Activated naive CD8-positive, alpha-beta T cell treated with anti-CD3 and anti-CD28 coated beads, Interleukin-2, amount 50 U/mL, for 16 hours (primary cell): ENCODE measurements at places on chromosomes 6 and 20.

DNA sequence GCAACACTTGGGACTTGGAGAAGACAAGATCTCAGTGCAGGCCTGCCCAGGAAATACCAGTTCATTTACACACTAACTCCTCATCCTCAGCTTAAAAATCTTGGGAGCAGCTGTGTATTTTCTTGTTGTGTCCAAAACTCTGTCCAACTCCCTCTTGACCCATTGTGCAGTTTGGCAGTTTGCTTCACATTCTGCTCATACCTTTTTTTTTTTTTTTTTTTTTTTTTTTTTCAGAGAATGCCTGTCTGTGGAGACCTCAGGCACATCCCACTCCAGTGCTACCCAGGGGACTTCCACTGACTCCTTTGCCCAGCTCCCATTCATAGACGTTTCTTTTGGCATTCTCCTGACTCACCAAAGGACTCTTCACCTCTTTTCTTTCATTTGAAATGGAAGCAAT, 265.8 kb upstream of the TCF21 start:
- no peak for DNase-seq

GRCh38 chr20:51275826-51276225, 252.9 kb upstream of the KCNG1 start:
- DNase-seq, result no peak

GRCh38 chr6:20366082-20366830, 35.4 kb upstream of the E2F3 start:
- no peak for DNase-seq

DNA sequence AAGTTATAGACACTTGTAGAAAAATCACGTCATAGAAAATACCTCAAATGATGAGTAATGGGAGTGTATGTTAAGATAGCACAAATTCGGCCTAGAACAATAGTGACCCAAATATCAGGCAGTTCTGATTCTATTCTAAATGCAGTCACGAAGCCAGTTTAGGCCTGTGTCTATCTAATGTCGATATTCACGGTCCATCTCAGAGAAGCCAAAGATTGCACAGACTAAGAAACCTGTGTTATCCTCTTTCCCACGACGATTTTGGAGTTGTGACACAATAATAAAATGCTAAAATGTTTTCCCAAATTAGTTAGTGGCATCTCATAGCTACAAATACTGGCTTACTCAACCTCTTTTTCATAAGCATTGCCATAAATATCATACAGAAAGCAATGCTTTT, 4.0 kb downstream of the HIVEP2 start:
- DNase-seq, result no peak

DNA sequence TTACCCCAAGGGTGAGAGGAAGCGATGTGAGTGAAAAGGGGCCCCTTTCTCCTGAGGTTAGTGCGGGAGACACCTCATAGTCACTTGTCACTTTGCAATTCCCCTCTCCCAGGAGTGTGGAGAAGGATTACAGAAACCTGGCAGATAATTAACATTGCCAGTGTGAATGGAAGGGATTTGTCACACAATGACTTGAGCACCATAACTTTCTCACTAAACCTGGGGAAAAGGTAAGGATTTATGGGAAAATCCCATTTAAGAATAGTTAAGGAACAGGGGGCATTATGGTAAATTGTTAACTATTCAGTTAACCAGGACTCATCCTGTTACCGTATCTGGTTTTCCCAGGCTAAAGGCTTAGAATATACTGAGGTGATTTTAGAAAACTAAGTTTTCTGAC, 219.5 kb upstream of the JAG1 start:
- no peak for DNase-seq

DNA sequence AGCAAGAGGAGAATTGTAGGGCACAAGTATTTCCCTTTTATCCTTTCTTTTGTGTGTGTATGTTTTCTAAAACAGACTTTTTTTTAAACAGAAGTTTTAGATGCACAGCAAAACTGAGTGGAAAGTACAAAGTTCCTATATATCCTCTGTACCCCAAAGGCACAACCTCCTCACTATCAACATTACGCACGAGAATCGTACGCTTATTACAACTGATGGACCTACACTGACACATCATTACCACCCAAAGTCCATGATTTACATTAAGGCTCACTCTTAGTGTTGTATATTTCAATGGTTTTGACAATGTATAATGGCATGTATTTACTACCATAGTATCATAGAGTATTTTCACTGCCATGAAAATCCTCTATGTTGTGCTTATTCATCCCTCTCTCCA, 32.6 kb downstream of the MAN1A1 start:
- no peak for DNase-seq

GRCh38 chr20:44287272-44288097, 23.5 kb downstream of the FITM2 start:
- no peak for DNase-seq

DNA sequence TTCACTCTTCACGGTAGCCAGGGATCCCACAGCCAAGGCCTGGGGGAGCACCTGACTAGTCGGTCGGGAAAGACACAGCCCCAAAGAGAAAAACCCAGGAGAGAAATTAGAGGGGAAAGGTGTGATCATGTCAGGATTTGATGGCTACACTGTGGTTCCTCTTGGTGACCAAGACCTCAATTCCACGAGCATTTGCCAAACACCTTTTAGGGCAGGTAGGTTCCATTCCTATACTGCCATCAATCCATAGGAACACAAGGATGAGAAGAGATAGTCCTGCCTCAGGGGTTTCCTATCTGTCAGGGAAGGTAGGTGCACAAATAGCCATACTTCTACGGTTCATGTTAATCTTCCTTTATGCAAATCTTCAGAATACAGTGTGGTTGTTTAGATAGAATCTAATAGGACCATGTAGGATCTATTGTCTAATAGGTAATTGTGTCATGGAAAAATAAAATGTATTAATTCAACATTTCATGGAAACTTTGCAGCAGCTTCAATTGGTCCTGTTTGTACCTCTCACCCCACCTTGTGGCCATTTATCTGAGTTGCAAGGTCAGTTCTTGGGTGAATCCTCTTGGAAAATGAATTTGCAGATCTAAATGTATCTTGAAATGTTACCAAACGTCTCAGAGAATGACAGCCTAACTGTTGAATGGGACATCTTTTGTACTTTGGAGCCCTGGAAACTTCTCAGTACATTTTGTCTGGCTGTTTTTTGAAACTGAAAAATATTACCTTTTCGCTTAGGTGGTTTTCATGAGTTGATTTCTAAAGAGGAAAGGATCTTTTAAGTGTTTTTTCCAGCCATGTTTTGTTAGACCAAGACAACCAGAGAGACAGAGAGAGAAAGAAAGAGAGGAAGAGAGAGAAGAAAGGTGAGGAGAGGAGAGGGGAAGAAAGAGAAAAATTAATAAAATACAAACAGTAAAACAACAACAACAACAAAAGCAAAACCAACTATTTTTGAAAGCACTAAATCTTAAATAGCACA, 33.7 kb upstream of the IYD start:
- no peak for DNase-seq

GRCh38 chr6:96505363-96505762, 16.2 kb upstream of the UFL1 start:
- no peak for DNase-seq

DNA sequence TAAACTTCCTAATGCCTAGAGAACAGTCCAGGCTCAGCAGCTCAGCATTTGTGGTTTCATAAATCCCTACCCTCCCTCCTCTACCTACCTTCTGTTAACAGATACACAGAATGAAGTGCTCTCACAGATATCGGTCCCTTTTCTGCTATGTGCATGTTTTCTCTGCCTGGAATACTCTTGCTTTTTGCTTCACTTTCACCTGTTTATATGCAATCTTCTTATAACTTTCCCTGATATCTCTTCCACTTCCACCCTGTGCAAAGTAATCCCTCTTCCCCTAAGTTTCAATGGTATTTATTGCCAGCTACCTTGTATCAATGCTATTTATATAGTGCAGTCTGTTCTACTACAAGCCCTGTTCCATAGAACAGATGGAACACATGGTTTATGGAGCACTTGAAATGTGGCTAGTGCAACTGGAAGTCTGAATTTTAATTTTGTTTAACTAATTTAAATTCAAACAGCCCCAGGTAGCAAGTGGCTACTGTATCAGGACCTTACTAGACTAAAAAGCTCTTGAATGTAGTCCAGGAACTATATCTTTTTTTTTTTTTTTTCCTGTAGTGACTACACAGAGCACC, 3.1 kb upstream of the TAB2 start:
- DNase-seq, result no peak

DNA sequence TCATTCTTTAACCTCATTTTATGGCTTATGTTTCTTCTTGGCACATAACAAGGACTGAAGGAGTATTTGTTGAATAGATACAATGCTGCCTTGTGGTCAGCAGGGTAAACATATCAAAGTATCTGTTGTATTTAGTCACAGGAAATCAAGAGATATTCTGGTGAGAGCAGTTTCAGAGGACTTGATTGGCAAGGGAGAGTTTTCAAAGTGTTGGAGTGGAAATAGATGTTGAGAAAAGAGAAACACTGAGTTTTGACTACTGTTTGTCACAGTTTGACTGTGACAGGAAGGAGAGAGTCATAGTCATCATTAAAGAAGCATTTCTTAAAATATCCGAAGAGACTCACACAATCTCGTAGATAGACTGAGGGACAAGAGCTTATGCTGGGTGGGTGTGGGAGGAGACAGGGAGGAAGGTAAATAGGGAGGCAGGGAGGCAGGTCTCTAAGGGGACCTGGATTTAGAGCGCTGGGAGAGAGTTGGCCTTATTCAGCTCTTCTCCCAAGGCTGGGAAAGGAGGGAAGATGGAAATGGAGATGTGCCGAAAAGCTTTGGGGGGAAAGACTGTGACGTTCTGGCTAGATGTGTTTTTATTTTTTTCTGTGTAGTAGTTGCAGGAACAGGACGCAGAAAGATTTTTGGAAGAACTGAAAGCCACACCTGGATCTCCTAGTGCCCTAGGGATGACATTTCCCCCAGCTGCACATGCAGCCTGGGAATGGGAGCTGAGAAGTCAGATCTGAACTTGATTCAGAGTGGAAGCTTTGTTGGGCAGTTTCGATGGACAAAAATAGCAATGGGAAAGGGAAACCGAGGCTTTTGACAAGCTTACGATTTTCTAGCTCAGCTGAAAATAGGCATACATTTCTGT, 65.0 kb upstream of the IFNGR1 start:
- DNase-seq, result no peak

DNA sequence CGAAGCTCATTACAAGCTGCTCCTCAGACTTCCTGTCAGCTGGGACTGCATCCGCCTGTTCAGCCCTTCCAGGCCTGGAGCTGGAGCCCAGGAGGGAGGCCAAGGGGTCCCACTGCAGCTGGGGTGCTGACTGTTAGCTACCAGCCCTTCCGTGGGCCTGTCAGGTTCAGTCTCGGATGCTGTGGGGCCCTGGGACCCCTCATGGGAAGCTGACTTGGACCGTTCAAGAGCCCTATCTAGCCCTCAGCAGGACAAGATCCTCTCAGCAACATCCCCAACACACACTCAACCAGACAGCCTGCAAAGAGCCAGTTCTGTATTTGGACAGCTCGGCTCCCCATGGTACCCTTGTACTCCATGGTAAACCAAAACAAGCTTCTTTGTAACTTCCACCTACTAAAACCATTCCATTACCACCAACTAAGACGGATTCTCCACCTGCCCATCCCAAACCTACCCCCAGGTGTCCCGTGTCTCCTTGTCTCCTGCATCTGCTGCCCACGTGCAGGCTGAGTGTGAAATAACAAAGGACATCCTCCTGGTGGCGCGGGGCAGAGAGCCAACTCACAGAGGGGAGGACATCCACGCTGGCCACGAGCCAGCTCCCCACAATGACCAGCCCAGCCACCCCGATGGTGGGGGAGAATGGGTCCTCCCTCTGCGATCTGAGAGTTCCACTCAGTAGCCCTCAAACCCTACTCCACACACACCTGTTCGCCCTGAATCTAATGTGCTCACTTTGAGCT, 111.2 kb downstream of the TAF4 start:
- DNase-seq, result no peak

DNA sequence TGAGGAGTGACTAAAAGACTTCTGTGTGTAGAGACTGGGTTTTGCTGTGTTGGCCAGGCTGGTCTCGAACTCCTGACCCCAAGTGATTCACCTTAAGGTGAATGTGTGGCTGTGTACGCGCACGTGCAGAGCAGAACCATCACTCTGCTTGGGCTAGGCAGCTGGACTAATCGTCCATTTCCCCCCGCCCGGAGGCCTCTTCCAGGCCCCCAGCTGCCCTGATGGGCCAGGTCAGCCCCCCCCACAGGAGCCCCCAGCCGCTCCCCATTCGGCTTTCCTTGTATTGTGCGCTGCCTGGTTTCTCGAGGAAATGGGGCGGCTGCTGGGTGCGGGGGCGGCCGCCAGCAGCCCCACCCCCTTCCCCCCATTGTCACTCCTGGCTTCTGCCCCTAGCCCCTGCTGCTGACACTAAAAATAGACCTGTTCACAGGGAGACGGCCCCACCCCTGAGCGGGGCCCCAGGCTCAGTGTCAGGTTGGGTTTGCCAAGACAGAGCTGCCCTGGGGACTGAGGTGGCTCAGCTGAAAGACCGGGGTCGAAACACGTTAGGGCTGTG, 24.6 kb upstream of the CSNK2A1 start:
- no peak for DNase-seq

DNA sequence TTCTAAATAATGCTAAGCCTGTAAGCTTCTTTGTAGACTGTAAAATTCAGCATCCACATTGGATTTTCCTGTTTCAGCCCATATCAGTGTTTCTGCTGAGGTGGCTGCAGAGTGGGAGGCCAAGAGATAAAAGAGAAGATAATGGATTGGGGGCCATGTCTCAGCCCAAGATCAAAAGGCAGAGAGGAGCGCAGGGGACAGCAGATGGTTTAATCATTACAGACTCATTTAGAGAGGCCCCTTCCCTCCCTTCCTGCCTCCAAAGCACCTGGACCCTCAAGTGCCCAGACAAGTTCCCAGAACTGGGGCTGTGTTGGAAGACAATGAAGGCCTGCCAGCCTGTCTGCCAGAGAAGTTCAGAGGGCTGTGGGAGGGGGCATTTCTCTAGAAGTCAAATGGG, 20.4 kb upstream of the CTNNBL1 start:
- DNase-seq, result no peak

DNA sequence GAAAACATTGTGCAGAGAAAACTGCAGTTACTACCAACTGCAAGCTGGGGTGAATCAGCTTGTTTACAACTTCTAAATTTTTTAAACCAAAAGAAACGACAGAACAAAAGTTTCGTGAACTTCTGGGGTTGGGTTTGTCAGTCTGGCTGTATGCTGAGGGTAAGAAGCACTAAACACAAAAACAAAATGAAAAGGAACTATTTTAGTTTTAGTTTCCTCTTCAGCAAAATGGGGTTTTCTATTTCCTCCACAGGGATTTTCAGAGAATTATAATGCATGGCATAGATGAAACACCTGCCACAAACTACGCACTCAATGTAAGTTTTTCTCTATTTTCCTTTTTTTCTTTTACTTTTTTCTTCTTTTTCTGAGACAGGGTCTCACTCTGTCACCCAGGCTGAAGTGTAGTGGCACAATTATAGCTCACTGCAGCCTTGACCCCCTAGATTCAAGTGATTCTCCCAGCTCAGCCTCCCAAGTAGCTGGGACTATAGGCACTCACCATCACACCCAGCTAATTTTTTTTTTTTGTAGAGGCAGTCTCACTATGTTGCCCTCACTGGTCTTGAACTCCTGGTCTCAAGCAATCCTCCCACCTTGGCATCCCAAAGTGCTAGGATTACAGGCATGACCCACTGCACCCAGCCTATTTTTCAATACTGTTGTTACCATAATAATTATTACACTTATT, 40.6 kb downstream of the CGA start:
- no peak for DNase-seq
